ENCODE measurements at places on chromosomes 7 and 10.

DNA sequence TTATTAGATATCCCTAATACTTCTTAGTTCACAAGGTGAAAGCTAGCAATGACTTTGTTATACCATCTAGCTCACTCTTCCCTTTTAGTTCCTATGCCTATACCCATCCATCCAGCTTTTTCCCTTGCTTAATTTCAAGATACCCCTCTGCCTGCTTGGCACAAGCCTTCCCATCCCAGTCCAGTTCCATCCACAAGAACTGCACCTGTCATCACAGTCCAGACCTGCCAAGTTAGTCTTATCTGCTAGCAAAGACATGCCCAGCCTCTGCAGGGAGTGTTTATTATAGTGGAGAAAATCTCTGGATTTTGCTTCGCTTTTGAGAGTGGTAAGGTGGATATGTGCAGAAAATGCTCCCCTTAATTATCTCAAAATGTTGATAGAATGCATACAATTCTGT is 158.2 kb downstream of the ST7 start:
- DNase-seq, result no peak

GRCh38 chr10:88168171-88169036 is 305.0 kb downstream of the PTEN start:
- DNase-seq, result no peak

- no peak for DNase-seq
Measured at GRCh38 chr7:140179339-140179738, 2.6 kb upstream of the KDM7A start.

GRCh38 chr7:152649220-152649619 is 26.7 kb downstream of the XRCC2 start:
- DNase-seq, result no peak

- no peak for DNase-seq
Measured at GRCh38 chr7:128868624-128869137, 6.0 kb downstream of the ATP6V1F start.

DNA sequence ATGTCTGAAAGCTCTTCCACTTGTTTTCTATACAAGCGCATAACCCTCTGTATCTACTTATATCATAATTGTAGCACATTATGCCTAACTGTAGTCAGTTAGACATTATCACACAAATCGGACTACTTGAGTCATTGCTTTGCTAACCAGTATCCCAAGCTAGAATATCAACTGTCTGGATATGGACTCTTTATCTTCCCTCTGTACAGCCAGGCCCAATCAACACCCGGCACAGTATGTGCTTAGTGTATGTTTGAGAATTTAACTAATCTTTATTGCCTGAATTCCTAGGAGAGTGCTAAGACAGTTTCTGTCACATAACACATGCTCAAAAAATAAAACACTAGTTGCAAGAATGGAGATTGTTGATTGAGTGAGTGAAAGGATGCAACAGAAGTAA is 211.2 kb downstream of the ARL4A start:
- DNase-seq, result no peak

DNA sequence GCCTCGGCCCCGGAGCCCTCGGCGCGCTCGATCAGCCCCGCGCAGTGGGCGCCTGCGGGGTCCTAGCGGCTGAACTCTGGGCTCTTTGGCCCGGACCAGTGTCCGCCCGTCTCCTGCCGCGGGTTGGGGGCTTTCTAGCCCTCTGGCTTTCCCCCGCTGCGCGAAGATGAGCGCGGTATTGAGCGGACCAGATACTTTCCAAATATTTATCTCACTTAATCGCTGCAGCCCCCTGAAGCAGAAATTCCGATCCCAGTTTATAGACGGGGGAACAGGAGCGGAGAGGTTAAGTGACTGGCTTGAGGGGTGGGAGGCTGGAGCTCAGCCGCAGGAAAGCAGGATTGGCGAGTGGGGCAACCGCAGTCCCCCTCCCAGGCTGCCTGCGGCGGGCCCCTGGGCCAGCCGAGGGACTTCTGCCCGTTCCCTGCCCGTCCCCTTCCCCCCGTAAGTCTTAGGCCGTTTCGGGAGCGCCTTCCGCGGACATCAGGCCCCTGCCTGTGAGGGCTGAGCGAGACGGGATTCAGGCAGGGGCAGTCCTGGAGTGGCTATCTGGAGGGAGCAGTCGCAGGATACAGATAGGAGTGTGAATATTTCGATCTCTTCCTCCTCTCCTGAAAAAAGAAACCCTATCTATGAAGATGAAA is 565 bp downstream of the STRIP2 start:
- no peak for DNase-seq

- no peak for DNase-seq
Measured at GRCh38 chr7:112362053-112362650, 88.1 kb upstream of the IFRD1 start.

DNA sequence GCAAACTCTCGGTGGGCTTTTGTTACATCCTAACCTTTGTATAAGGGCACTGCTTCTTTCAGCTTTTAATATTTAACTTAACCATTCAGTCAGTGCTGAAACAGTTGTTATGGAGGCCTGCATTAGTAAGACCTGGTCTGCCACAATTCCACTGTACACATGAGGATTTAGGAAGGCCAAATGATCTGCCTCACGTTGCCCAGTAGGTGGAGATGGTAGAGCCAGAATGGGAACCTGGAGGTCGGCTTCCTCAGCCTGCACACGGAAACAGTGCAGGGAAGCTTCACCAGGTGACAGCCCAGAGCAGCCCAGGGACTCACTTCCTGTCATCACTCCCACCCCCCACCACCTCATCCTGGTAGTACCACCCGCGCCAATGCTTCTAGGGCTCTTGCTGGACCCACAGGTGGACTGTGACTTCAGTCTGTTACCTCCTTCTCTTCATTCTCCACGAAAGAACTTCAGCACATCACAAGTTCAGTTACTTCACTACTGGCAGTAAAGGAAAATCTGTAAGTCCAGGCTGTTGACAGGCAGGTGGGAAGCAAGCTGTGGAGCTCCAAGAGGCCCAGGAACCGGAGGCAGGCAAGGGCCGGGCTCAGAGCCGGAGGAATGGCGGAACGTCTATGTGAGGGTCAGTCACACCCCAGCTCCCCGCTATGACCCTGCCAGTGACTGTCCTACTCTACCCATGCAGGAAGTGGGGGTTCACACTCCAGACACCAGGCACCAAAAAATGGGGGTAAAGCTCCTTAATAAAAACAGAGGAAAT is 480.3 kb upstream of the C7orf33 start:
- DNase-seq, result no peak

- no peak for DNase-seq
Measured at GRCh38 chr10:71349406-71349805, 30.3 kb downstream of the SLC29A3 start.

DNA sequence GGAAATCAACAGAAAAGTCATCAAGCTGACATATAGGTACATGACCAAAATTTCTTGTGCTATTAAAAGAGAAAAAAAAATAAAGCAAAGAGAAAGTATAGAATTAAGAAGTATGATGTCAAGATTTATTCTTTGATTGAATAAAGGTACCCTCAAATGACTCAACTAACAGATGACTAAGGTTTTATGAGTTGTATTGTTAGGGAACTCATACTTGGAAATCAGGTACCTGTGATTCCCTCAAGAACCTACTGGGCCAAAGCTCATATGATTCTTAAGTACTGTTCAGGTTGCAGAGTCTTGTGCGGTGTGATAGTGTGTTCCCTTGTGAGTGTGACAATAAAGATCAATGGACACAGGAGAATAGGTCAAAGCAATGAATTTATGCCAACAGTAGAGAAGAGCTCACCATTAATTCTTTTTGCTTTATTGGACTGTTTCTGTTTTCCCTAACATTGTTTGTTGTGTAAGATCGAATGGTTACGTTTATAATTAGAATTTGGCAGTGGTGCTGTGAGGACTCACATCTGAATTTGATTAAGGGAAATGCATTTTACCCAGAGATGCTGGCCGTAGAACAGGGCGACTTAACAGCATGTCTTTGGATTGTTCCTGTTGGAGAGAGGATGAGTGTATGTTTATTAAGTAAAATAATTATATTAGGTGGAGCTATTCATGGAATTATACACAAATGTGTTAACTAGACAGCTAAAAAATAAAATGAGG is 293.2 kb upstream of the SEMA3D start:
- no peak for DNase-seq

DNA sequence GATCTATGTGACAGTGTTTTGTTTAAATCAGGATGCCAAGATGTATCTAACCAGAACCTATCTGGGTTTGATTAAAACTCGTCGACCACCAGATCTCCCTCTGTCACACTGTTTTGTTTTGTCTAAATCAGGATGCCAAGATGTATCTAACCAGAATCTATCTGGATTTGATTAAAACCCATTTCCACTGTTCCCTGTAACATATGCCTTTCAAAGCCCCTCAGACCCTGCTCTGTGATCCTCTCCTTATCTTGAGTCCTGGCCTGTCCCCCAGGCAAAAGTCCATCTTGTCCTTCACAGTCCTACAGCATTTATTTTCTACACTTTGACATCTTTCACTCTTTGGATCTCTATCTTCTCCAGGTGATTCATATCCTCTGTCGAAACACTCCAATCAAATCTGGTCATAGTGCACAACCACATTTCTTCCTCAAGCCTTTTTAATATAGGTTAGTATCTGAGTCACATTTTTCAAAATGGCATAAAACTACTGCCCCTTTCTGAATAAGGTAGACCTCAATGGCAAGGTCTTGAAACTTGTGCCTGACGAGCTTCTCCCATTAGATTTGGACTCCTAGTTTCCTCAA is 32.5 kb downstream of the ERLIN1 start:
- DNase-seq, result no peak

DNA sequence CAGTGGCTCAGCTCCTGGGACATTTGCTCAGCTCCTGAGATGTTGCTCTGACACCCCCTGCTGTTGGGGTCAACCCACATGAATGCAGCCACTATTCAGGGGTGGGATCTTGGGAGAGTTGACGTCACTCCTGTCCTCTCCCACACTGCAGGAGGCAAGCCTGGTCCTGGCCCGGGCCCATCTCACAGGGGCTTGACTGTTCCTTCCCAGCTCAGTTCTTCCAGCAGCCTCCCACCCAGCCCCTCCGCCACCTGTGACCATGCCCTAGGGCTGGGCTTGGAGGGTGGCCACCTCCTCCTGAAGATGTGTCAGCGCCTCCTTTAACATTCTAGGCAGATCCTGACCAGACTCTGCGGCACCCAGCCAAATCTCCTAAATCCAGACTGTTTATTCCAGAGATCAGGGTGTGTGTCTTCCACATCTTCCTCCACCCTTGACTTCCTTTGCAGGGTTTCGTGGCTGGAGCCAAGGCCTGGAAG is 19.1 kb upstream of the OPALIN start:
- no peak for DNase-seq

DNA sequence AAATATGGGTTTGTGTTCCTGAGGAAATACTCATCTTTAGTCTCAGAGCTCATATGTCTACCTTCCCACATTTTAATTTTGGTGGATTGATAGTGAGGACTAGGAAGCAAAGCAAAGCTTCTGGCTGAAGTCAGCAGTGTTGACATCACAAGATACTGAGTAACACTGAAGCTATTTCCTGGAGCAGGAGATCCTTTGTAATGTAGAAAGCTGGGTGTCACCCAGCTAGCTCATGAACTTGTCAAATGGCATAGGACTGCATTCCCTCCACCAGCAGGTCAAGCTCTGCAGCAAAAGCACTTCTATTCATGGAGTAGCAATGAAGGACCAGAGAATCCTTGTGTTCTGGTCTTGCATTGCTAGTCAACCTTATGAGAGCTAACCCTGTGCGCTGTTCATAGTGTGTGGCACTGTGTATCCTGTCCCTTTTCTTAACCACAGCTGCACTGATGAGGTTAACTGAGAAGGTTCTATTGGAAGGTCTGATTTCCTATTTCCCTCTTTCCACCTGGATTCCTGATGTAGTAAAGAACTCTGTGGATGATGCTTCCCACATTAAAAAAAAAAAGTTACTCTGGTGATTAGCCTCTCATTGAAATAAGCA is 94.8 kb upstream of the ZNF804B start:
- DNase-seq, result no peak

- no peak for DNase-seq
Measured at GRCh38 chr10:61283481-61284221, 169.5 kb downstream of the TMEM26 start.

DNA sequence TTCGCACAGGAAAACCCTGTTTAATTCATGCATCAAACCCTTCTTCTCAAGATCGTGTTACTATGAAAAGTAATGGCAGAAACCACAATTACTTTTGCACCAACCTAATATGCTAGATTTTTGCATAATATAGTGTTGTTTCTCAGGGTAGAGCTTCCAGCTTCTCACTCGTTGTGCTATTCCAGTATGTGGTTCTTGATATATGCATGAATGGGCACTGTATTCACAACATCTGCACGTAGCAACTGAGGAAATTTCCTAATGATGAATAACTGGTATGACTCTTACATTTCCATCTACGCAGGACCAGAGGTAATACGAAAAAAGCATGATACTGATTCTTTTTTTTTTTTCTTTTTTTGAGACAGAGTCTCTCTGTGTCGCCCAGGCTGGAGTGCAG is 326.6 kb upstream of the GALNT17 start:
- no peak for DNase-seq

GRCh38 chr7:143480501-143480900 is 2.8 kb downstream of the TAS2R41 start:
- DNase-seq, result no peak

GRCh38 chr7:50650057-50650664 is 85.0 kb upstream of the DDC start:
- no peak for DNase-seq

- DNase-seq, result no peak
Measured at GRCh38 chr7:22116451-22117030, 170.8 kb upstream of the CDCA7L start.

DNA sequence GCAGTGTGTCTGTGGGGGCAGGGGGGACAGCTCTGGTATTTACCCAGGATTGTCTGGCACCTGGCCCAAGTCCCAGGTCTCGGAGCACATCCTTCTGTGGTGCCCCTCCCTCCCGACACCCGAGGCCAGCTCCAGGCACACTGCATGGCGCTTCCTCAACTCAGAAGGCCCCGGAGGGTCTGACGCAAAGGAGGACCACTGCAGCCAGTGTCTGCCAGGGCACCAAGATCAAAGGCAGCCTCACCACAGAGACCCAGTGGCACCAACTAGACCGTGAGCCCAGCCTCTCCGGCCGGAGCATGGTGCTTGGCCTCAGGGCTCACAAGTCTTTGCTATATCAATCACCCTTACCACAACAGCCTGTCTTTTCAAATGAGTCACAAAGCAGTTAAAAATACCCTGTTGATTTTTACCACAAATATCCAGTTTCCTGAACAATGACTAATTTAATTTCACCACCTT is 99.3 kb upstream of the DDC start:
- DNase-seq, result no peak

DNA sequence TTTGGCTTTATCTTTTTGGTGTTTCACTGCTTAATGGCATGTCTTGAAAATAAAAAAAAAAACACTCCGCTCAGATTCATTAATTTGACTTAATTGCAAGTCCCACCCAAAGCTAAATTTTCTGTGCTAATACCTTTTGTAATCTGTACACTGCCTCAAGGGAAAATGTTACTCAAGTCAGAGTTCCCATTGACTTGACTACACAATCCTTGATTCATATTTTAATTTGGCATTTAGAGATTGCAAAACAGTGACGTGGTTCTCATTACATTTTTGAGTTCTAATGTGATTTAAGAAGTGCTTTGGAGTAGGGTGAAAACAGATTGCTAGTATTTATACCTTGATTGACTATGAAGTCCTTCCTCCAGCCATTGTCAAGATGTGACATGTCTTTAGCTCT is 21.3 kb upstream of the LIPM start:
- no peak for DNase-seq

GRCh38 chr7:66429498-66430163 is 199.1 kb upstream of the KCTD7 start:
- DNase-seq, result no peak

All from HS-27A (cell line).